CD8-positive, alpha-beta memory T cell (primary cell): ENCODE measurements at places on chromosomes 5 and 9.

DNA sequence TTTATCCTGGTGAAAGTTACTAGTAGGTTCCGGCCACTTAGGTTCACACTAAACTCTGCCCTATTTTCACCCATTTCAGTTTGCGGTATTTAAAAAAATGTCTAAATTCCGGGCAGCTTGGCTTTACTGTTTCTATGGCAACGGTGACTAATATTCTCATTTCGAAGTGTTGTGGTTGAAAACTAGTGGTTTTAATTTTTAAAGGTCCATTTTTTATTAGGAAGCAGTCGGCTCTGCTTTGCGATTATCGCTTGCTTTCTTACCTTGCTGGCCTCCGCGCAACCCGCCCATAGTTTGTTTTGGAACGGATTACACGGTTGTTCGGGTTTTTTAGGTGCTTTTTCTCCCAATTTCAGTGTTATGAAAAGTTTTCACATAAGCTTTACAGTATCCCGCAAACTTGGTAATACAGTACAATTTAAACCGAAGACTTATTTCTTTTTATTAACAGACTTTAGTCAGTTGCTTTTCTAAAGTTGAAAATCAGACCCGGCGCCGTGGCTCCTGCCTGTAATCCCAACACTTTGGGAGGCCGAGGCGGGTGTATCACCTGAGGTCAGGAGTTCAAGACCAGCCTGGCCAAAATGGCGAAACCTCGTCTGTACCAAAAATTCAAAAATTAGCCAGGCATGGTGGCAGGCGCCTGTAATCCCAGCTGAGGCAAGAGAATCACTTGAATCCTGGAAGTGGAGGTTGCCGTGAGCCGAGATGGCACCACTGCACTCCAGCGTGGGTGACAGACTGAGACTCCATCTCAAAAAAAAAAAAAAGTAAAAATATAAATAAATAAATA, 1.6 kb downstream of the KDM4C start:
- H3K36me3 ChIP-seq: no peaks in the 10 kb centered on the region
- peaks cover 14% of the 10 kb centered on the region for H3K4me1 ChIP-seq
- peak overlapping the region; percentile 97 for H3K27ac ChIP-seq

DNA sequence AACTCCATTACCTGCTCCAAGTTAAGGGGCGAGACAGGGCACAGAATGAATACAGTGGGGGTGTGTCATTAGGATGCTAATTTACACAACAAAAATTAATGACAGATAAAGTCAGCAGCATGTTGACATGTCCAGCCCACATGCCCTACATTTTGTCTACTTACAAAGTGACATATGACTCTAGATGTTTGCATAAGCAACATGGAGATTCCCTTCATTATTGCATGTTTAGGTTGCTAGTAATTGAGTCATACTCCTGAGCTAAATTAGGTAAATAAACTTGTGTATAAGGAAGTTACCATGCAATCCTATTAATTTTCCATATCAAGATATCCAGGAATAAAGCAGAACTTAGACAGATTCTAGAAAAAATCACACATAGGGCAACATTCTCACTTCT, 232.2 kb downstream of the PDE4D start:
- no peak overlapping the region for H3K4me3 ChIP-seq
- H3K36me3 ChIP-seq: no peaks in the 10 kb centered on the region
- no peak for DNase-seq
- no peaks in the 10 kb centered on the region for H3K27me3 ChIP-seq
- H3K4me1 ChIP-seq: no peaks in the 10 kb centered on the region

DNA sequence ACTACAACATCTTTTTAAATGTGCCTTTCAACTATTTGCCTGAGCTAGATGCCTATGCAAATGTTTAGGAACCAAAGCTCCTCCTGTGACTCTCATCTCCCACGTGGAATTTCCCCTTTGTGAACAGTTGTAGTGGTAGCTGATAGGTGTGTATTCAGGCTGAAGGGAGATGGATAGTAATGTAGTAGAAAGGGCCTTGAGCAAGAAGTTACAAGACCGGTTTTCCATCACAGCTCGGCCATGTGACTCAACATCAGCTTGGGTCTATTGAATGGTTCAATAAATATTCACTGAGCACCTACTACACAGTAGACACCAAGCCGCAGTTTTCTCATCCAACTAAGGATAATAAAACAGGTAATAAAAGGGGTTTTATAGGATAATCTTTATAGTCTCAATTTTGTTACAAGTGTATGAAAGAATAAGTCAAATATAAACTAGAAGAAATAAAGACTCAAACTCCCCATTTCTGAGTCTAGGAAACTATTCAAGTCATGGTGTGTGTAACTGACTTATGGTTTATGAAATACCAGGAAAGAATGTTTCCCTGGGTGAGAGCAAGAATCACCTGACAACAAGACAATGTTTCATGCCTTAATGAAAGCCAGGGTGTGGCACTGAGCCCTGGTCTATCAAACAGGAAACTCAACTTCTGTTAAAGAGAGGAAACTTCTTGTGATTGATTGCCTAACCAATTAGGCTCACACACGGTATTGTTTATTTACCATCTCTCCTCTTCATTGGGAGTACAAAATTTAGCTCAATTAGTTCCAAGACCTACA, 187.1 kb upstream of the SPEF2 start:
- no peaks in the 10 kb centered on the region for H3K4me1 ChIP-seq
- no peak overlapping the region for H3K4me3 ChIP-seq
- no peaks in the 10 kb centered on the region for H3K36me3 ChIP-seq
- no peak overlapping the region for H3K27ac ChIP-seq
- DNase-seq: no peak

GRCh38 chr5:164119806-164120447, 614.5 kb downstream of the MAT2B start:
- H3K27ac ChIP-seq: no peak overlapping the region
- no peaks in the 10 kb centered on the region for H3K4me1 ChIP-seq
- H3K4me3 ChIP-seq: no peak overlapping the region
- no peak for DNase-seq

GRCh38 chr5:102089883-102090282, 206.2 kb downstream of the SLCO4C1 start:
- H3K27me3 ChIP-seq: no peaks in the 10 kb centered on the region
- no peak overlapping the region for H3K27ac ChIP-seq
- H3K4me3 ChIP-seq: no peak overlapping the region
- no peaks in the 10 kb centered on the region for H3K4me1 ChIP-seq
- H3K36me3 ChIP-seq: no peaks in the 10 kb centered on the region
- no peak for DNase-seq

GRCh38 chr9:137593176-137593575, 2.9 kb upstream of the ZMYND19 start:
- peaks cover 15% of the 10 kb centered on the region for H3K4me1 ChIP-seq
- H3K36me3 ChIP-seq: peaks cover under 1% of the 10 kb centered on the region
- H3K27me3 ChIP-seq: no peaks in the 10 kb centered on the region
- DNase-seq: no peak
- H3K27ac ChIP-seq: no peak overlapping the region
- no peak overlapping the region for H3K4me3 ChIP-seq

- H3K4me1 ChIP-seq: no peaks in the 10 kb centered on the region
- H3K36me3 ChIP-seq: no peaks in the 10 kb centered on the region
- no peak overlapping the region for H3K27ac ChIP-seq
- H3K27me3 ChIP-seq: no peaks in the 10 kb centered on the region
Measured at GRCh38 chr5:79030663-79031484, 38.6 kb downstream of the DMGDH start.

DNA sequence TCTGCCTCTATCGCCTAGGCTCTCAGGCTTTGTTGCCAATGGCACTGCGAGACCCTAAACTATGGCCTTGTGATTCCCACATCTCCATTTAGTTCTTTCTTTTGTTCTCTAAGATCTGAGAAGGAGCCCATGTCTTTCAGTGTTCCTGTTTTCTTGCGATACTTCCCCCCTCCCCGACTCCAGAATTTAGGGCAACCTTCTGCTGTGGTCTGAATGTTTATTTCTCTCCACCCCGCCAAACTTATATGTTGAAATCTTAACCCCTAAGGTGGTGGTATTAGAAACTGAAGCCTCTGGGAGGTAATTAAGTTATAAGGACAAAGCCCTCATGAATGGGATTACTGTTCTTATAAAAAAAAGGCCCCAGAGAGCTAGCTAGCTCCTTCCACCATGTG, 6.4 kb downstream of the TMC1 start:
- H3K27ac ChIP-seq: peak overlapping the region; percentile 60
- H3K36me3 ChIP-seq: no peaks in the 10 kb centered on the region
- H3K4me1 ChIP-seq: peaks cover 23% of the 10 kb centered on the region
- H3K4me3 ChIP-seq: peak overlapping the region; percentile 53
- no peaks in the 10 kb centered on the region for H3K27me3 ChIP-seq

DNA sequence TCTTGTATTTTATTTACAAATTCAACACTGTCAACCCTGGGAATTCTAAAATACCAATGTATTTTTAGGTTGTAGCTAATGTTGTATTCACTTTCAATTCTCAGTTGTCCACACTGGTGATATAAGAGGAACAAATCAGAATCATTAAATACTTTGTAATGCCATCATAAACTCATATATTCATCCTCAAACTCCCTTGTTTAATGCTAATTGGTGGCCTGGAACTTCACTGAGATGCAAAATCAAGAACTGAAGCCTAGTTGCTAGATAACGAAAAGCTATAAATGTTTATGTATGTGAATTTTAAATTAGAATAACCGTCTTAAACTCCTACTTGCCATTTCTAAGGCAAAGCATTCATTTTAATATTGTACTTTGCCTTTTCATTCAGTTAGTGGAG, 274.7 kb downstream of the RAB3C start:
- H3K4me1 ChIP-seq: no peaks in the 10 kb centered on the region
- H3K4me3 ChIP-seq: no peak overlapping the region
- DNase-seq: no peak
- no peak overlapping the region for H3K27ac ChIP-seq

DNA sequence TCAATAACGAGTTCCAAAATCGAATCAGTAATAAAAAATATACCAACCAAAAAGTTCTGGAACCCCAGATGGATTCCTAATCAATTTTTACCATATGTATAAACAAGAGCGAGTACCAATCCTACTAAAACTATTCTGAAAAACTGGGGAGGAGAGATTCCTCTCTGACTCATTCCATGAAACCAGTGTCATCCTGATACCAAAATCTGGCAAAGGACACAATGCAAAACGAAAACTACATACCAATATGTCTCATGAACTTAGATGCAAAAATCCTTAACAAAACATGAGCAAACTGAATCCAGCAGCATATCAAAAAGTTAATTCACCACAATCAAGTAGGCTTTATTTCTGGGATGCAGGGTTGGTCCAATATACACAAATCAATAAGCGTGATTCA, 30.5 kb upstream of the MACIR start:
- peaks cover 3% of the 10 kb centered on the region for H3K4me1 ChIP-seq
- no peak overlapping the region for H3K27ac ChIP-seq
- no peaks in the 10 kb centered on the region for H3K36me3 ChIP-seq
- H3K27me3 ChIP-seq: no peaks in the 10 kb centered on the region

- H3K4me3 ChIP-seq: no peak overlapping the region
- no peaks in the 10 kb centered on the region for H3K27me3 ChIP-seq
- H3K36me3 ChIP-seq: no peaks in the 10 kb centered on the region
Measured at GRCh38 chr9:122446819-122447484, 30.8 kb downstream of the OR1J1 start.

DNA sequence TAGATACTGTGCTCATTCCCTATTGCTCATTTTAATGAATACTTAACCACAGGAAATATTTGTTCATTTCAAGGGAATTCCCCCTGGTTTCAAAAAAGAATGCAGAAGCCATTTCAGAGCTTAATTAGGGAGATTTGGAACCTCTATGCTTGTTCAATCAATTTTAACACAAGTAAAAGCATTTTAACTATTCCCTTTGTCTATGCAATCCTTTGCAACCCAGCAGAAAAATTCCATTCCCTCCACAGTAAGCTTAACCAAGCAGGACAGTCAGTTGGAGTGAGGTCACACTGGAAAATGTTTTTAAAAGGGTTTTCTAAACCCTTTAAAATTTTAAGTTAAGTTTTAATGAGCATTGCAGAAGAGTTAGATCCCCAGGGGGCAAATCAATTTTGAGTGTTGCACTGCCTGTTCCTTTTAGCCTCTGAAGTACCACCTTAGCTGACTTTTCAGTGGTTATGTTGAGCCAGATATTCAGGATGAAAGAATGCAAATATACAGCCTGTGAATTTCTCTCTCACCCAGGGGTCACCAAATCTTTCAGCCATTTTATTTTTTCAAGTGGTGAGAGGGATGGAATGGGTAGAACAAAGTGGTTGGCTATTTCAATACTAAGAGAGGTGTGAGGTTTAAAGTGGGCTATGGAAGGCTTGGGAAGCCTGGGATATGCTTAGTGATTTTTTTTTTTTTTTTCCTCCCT, 356.2 kb upstream of the NUDT12 start:
- no peak overlapping the region for H3K4me3 ChIP-seq
- H3K27ac ChIP-seq: no peak overlapping the region
- H3K4me1 ChIP-seq: no peaks in the 10 kb centered on the region
- no peaks in the 10 kb centered on the region for H3K36me3 ChIP-seq
- no peaks in the 10 kb centered on the region for H3K27me3 ChIP-seq
- DNase-seq: no peak

GRCh38 chr5:142722896-142723295, 37.0 kb upstream of the FGF1 start:
- H3K27me3 ChIP-seq: no peaks in the 10 kb centered on the region
- no peak overlapping the region for H3K27ac ChIP-seq
- no peak overlapping the region for H3K4me3 ChIP-seq
- no peaks in the 10 kb centered on the region for H3K36me3 ChIP-seq
- no peak for DNase-seq

DNA sequence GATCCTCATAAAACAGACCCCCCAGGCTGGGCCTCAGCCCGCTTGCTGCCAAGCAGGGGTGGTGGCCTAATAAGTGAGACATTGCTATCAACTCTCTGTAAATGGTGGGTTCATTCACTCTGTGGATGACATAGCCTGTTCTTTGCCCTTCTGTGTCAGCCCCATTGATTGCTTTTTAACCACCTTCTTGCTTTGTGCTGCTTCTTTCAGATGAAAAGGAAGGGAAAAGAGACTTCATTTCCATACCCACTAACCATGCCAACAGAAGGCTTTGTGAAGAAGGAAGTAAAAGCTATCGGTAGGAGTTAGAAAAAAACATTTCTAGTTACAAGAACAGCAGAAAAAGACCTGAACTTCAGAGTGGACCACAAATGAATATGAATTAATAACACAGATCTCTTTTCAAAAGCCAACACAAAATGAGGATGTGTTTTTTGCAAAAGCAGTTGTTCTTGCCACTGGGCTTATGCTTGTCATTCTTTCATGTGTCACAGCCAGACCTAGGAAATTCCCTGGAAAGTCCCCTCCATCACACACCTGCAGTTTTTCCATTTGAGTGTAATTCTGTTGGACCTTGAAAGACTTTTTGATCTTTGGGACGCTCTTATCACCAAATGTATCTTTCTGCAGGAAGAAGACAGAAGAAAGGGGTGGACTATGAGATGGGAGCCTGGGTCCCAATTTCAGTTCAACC, 507.7 kb downstream of the CCDC171 start:
- H3K4me3 ChIP-seq: no peak overlapping the region
- H3K36me3 ChIP-seq: no peaks in the 10 kb centered on the region
- H3K4me1 ChIP-seq: no peaks in the 10 kb centered on the region
- H3K27me3 ChIP-seq: no peaks in the 10 kb centered on the region
- H3K27ac ChIP-seq: no peak overlapping the region
- no peak for DNase-seq
